Cortex of kidney (tissue), 1 donor: ENCODE measurements at places on chromosomes 16 and 17.

- no peak for DNase-seq
Measured at GRCh38 chr16:86213437-86214205, 296.7 kb upstream of the FOXF1 start.

DNA sequence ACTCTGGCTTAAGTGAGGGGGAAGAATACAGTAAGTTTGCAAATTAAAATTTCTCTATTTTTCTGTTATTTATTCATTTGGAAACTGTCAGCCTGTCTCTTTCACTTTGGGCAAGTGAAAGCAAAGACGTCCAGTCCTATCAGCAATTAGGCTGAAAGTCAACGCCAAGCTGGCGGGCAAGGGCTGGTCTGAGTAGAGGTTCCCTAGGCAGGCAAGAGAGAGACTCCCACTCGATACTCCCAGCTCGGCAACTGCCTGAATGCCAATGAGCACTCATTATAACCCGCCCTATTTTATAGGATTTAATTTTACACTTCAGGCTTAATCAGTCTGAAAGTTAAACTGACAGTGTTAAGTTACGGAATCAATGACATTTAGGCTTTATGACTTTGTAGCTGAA, 14.3 kb upstream of the SLC38A8 start:
- no peak for DNase-seq

DNA sequence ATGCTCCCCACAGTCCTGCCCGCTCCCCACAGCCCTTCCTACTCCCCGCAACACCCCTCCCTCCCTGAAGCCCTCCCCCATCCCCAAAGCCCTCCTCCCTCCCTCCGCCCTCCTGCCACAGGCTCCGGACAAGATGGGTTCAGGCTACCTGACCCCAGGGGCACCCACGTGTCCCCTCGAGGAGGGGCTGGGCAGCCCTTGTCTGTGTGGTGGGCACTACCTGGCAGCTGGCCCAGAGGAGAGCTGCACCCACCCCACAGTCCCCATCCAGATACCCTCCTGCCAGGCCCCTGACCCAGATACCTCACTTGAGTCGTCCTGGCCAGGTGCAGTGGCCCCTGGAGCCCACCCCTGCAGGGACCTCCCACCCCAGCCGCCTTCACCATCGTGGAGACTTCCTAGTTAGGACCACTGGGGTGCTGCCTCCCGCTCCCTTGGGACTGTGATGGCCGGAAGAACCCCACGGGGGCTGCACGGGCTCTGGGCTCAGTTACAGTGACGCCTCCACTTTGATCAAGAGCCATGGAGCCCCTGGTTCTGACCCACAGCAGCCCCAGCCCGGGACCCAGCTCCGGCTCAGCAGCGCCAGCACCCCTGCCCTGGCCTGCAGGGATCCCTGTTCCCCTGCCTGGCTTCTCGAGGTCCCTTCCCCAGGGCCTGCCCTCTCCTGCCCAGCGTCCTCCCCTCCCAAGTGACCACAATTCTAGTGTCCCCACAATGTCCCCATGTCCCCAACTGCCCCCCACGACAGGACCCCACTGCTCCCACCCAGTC, 806 bp downstream of the PERCC1 start:
- DNase-seq, result no peak

- DNase-seq, result no peak
Measured at GRCh38 chr17:57578608-57579225, 166.4 kb downstream of the CCDC182 start.

DNA sequence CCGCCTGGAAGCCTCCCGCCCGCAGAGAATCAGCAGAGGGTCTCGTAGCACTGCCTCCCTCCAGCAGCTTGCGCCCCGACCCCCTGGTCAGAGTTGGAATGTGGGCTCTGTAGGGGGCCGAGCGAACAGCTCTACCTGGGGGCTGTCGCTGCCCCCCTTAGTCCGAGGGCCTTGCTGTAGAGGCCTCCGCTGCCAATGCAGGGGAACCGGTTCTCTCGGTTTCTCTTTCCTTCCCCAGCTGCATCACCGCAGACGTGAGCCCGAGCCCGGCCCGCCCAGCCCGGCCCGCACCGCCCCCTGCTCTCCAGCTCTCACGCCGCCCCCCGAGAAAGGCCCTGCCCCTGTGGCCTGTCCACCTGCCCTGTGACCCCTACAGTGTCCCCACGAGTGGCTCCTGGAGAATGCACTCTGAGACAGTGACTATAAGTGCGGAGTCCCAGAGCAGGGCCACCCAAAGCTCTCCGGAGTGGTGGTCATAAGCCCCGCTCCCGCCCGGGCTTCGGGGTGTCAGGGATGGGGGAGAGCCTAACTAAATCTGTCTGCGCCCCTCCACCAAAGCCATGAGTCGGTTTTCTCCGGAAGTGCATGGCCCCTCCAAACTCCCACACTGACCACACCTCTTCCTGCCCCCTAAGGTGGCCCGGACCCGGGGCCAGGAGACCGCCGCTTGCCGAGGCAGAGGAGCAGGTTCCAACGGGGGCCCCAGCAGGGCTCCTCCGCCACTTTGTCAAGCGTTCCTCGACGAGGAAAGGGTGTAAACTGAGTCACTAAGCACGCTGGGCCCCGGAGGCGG, 1.7 kb downstream of the ARHGAP27 start:
- DNase-seq, result no peak

DNA sequence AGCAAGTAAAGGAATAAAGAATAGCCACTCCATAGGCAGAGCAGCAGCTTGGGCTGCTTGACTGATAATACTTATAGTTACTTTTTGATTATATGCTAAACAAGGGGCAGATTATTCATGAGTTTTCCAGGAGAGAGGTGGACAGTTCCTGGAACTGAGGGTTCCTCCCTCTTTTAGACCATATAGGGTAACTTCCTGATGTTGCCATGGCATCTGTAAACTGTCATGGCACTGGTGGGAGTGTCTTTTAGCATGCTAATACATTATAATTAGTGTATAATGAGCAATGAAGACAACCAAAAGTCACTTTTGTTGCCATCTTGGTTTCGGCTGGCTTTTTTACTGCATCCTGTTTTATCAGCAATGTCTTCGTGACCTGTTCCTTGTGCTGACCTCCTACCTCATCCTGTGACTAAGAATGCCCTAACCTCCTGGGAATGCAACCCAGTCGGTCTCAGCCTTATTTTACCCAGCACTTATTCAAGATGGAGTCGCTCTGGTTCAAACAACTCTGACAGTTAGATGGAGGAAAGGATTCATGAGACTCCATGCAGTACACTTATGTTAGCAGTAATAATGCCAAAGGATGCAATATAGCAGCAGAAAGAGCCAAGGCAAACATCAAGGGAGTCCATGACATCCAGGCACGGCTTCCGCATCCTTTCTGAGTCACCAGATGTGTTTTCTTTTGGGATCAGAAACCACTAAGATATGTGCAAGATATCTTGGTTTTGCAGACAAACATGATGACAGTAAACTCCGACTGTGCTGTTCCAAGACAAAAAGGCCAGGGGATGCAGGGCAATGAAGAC, 55.8 kb upstream of the B4GALNT2 start:
- no peak for DNase-seq

- no peak for DNase-seq
Measured at GRCh38 chr17:21371511-21372081, 4.6 kb upstream of the KCNJ12 start.

- no peak for DNase-seq
Measured at GRCh38 chr17:28170771-28171170, 128.3 kb downstream of the NLK start.

GRCh38 chr17:57174591-57174990, 81.7 kb upstream of the MSI2 start:
- DNase-seq, result no peak

GRCh38 chr17:42184713-42185620, at the start of gene HCRT:
Gene HCRT, minus strand, starts transcription at chr17:42185452. Its CDS starts 87 bp downstream, at chr17:42185365.
- DNase-seq, result no peak

DNA sequence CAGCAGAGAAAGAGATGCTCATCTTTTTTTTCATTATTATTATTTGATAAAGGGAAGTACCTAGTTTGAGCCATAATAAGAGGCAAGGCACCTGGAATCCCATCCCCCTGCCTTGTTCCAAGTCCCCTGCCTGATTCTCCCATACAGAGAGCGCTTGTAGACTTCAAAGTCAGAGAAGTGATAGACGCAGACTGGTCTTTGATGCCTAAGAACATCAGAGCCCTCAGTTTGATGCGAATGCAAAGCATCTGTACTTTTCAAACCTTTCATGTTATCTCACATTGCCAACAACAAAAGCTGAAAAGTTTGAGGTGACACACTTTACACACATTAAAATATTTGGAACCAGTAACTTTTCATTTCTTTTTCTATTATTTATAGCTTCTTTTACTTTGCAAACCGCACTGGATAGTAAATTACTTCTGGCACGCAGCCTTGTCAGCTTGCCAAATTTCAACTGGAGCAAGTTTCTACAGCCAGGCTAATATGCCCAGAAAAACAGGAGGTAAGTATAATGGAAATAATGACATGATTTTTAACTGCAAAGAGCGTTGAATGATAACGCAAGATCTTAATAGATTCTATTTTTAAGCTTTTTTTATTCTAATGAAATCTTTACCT, 5.9 kb upstream of the UTP6 start:
- no peak for DNase-seq

GRCh38 chr16:7763111-7763510, 430.5 kb downstream of the RBFOX1 start:
- DNase-seq, result no peak

GRCh38 chr17:82791532-82791931, 39.7 kb downstream of the TBCD start:
- DNase-seq, result no peak

DNA sequence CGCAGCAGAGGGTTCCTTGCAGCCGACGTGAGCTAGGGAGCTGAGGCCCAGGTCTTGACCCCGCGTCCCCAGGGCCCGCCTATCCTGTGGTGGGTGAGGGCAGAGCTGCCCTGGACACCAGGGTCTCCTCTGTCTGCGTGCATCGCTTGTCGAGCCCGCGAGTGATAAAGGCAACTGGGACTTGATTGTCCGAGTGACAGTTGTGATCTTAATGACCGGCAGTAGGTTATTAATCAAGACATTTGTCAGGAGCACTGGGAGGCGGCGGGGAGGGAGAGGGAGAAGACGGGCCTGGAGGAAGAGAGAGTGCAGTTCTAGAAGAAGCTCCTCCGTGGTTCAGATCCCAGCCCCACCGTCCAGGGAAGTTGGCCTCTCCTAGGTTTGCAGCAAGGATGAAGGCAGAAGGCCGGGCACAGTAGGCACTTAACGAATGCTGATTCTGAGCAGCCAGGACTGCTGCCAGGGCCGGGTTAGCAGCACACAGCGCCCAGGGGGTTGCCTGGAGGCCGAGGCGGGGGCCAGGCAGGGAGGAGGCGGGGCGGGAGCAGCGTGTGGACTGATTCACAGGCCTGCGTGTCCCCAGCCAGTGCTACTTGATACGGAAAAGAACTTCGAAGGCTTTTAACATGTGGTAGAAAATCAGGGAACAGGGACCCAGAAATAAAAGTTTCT, 11.3 kb upstream of the GSE1 start:
- no peak for DNase-seq

DNA sequence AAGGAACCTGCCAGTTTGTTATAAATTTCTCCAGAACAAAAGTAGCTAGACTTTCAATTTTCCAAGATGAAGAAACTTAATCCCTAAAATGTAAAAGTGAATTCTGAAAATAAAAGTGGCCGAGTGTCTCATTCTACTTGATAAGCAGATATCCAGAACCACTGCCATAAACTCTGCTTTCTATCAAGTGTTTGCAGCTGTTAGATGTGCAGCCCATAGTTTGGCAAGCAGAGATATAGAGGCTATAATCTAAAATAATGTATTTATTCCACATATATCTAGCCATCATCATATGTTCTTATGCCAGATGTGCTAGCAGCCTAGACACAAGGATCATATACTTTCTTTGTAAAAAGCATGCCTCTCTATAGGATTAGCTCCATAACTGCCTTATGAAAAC, 14.7 kb upstream of the FBXL20 start:
- DNase-seq, result no peak

DNA sequence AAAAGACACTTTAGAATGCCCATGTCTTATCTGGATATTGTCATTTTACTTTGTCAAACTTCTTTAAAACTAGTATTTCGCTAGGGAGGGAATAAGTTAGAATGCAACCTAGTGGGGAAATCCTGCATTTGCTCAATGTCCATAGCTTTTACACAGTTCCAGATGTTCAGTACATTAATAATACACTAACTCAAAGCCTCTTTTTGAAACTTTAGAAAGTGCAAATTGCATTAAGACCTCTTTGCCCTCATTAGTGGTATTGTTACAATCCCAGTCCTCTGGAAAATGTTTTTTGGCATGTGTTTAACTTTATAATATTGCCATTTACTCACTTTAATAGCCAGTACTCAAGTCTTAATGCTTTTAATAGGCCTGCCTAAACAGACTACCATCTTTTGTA, 106.8 kb downstream of the BRIP1 start:
- DNase-seq, result no peak

DNA sequence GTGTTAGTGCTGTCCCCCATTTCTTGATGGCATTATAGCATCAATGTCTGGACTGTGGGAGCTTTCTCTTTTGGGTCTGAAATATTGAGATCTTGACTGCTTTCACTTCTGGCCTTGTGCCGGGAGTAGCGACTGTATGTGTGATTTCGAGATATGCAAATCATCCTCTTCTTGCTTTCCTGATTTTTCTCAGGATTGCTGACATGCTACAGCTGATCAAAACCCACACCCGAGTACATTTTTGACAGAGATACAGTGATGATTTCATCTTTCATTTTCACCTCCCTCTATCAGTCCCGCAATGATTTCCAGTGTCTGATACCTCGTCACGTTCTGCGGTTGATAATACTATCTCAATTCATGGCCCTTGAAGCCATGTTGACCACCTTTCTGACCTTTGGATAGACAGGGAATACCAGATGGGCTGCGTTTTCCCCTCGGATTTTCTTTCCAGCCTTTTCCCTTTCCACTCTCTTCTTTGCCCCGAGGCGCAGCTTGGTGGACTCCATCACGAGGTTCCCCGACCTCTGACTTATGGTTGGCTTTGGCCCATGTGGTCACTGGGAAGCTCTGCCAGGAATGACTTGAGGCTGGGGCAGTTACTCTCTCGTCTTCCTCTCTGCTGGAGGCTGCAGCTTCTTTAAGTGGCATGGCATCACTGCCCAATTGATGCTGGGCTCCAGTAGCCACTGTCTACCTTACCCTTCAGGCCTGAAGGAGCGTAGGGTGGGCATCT, 184.4 kb downstream of the SNX29 start:
- no peak for DNase-seq

- DNase-seq, result no peak
Measured at GRCh38 chr16:10502776-10503175, 77.6 kb downstream of the EMP2 start.

- no peak for DNase-seq
Measured at GRCh38 chr17:82117139-82118090, 19.4 kb upstream of the FASN start.

- no peak for DNase-seq
Measured at GRCh38 chr16:30842971-30843370, 50.9 kb downstream of the BCL7C start.
